ENCODE measurements at places on chromosomes 7 and 10.

DNA sequence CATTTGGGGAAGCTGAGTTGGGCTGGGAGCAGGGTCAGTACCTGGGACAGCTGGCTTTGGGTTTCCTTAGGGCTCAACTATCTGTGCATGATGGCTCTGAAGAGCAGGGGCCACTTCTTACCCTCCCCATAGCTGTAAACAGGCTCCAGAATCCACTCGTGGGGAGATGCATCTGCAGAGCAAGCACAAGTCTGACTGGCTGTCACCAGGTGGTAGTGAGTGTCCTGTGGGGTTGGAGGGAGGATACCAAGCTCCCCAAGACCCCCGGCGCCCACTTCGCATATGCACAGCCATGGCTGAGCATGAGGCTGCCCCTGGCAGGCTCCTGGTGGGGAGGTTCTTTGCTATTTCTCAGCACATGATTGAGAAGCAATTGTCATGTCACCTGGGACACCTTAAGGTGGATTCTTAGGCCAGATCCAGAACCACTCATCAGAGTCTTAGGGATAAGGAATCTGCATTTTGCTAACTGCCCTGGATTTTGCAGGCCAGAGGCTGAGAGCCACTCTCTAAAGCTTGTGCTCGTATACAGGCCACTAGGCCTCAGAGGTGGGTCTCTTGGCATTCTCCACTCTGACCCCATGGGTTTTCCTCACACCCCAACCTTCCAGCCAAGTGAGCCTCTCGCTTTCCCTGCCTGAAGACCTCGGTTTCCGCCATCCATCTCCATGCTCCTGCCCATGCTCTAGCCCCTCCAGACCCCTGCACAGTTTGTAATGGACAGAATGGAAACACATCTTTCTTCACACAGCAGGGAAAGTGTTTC, 53.7 kb downstream of the ADCY1 start:
- no peak for DNase-seq

- peak; percentile 93 for DNase-seq
These were observed 246.1 kb downstream of the KLF6 start for GRCh38 chr10:3538656-3539531.

DNA sequence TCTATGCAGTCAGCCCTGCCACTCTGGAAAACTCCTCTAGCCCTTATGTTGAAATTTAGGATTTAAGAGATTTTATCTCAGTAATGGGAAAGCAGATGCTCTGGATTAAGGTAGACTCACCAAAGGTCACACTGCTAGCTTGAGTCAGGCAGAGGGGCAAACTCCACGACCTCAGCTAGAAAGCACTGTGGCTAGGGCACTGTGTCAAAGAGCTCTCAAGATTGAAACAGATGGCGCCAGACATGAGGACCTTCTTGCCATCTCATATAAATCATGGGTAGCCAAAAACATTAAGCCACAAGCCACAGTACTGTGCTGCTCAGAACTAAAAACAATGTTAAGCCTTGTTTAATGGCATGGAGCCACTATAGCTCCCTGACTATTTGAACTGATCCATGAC, 188.7 kb downstream of the DNAJC1 start:
- DNase-seq: no peak

GRCh38 chr10:124717041-124717757, 27.0 kb downstream of the FAM53B start:
- DNase-seq: no peak

DNA sequence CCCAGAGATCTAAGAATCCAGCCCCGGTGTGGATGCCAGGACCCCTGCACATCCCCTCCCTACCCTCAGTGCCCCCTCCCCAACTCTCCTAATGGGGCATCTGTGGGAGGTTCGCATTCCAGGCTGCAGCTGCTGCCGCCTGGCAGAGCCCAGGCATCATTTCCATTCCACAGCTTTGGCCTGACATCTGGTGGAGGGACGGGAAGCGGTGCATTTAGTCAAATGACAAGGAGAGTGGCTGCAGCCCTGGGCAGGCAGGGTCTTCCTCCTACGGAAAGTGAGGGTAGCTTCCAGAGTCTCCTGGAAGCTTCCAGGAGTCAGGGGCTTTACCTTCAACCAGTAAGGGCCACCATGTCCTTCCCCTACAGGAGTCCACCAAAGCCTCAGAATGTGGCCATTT, 30.8 kb downstream of the PRLHR start:
- no peak for DNase-seq

DNA sequence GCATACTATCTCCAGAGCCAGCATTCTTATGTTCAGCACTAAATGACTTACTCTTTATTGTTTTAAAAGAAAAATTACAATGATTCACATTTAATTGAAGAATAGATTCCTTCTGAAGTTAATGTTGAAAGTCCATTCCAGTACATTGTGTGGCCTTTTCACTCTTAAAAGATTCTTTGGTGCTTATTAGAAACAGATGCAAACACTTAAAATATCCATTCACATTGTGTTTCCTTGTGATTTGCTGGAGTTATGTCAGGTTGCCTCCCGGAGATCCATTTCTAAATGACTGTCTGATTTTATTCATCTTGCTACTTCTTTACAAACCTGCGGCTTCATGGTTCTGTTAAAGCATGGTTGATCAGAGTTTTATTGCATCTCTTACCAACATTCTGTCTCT, 152.8 kb downstream of the FOXP2 start:
- no peak for DNase-seq

DNA sequence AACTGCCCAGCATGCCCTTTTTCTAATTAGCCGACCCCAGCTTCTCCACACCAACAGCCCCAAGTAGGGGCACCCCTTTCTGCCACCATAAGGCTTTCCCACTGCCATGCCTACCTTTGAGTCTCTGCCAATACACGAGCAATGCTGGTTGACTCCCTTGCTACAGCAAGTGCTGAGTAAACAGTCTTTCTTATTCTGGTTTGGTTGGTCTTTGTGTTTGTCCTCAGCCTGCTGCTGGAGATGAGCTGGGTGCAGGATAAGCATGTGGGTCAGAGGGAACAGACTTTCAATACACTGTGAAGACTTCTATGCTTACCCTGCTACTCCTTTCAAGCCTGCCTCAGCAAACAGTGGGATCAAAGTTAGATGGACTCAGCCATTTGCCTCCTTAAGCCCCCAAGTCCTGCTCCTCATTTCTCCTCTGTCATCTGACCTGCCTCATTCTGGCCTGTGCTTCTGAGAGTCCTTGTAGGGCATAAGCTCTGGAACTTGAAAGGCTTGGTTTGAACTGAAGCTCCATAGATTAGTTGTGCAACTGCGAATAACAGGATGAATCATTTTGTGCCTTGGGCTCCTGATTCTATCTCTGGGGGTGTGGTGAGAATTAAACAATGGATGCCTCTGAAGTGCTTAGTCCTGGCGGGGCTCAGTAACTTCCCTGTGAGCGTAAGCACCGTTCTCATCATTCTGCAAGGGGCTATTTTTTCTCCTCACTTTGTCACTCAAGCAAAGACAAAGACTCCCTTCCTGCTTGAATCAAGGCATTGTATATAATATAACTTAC, 533.8 kb upstream of the DPP6 start:
- DNase-seq: no peak

- no peak for DNase-seq
These were observed 276.2 kb upstream of the KLF14 start for GRCh38 chr7:131010029-131010716.

All from foreskin fibroblast (primary cell).